ENCODE measurements at places on chromosomes 5 and 9.

- DNase-seq, result no peak
Observed at GRCh38 chr5:178436326-178436940, 153.8 kb downstream of the COL23A1 start.

- no peak for DNase-seq
Observed at GRCh38 chr9:120386390-120387131, 193.4 kb downstream of the CDK5RAP2 start.

- no peak for DNase-seq
Observed at GRCh38 chr5:116976767-116977166, 402.1 kb upstream of the SEMA6A start.

DNA sequence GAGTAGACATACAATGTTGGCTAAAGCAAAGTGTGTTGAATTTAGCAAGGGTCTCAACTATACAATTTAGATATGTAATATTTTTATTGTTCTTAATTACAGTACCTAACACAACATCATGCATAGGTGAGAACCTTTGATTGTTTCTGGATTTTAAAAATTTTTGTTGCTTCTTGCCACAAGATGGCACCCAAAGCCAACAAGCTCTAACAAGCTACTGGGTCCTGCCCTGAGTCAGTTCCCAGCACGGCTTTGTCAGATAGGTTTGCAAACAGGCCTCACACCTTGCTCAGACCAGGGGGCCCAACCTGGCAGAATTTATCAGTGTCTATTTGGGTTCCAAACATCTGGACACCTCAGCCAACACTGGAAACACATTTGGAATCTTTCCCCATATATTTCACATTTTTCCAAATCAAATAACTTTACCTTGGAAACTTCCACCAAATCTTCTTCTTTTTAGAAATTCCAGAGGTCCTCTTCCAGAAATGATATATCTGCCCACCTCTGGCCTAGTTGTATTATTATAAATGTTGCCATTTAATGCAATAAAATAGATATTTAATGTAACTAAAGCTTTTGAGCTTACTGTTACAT, 49.5 kb upstream of the EGFLAM start:
- no peak for DNase-seq

- no peak for DNase-seq
Observed at GRCh38 chr9:121283856-121284732, 16.1 kb downstream of the GSN start.

DNA sequence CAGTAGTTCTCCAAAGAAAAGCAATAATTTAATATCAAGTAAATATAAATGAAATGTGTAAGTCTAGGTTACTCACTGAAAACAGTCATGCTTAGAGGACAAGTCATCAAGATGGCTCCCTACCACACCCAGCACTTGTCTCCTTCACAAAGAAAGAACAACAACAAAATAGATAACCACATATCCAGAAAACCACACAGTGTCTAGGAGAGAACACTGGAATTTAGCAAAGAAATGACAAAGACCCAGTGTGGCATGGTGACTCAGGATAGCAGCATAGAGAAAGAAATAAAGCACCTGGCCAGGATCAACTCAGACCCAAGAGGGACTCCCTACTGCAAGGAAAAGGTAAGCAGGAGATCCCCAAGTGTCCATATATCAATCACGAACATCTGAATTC, 356.2 kb downstream of the TMEM161B start:
- no peak for DNase-seq

DNA sequence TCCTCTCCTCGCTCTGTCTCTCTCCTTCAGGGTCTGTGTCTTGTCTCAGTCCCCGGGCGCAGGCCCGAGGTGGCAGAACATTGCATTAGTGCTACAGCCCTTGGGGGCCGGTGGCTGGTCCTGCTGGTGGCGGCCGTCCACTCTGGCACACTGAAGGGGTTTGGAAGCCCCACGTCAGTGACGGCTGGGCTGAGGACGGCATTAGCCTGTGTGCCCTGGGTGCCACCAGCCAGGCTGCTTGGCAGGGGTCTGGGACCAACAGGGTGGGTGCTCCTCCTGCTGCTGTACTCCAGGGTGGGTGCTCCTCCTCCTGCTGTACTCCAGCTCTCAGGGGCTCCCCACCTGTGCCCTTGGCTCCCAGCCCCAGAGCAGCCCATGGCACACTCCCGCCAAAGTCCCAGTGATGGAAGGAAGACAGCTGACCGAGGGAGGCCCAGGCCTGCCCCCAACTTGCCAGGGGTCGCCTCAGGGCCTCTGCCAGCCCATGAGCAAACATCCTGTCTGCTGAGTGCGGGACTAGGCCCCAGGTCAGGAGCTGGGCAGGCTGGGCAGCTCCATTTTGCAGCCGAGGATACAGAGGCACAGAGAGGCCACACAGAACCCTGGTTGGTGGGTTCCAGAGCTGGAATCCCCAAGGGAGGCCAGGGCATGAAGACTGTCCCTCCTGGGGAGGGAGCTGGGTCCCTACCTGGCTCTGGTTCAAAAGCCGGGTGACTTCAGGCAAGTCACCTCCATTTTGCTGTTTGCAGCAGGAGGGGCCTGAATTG, 27.3 kb downstream of the SARDH start:
- no peak for DNase-seq

- DNase-seq, result no peak
Observed at GRCh38 chr9:114180696-114181606, 25.6 kb downstream of the COL27A1 start.

DNA sequence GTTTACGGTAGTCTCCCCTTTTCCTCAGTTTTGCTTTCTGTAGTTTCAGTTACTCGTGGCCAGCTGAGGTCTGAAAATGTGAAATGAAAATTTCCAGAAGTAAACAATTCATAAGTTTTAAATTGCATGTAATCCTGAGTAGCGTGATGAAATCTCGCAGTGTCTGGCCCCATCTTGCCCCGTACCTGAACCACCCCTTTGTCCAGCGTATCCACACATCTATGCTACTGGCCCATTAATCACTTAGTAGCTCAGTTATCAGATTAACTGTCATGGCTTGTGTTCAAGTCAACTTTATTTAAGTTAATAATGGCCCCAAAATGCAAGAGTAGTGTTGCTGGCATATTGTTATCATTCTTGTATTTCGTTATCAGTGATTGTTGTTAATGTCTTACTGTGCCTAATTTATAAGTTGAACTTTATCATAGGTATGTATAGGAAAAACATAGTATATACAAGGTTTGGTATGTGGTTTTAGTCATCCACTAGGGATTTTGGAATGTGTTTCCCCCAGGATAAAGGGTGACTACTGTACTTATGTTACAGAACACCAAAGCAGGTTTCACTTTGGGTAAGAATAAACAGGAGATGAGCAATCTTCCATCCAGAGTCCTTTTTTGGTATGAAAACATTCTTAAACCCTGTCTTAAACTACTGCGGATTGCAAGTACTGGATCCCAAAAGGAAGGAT, 118.4 kb upstream of the KCNN2 start:
- DNase-seq, result no peak

DNA sequence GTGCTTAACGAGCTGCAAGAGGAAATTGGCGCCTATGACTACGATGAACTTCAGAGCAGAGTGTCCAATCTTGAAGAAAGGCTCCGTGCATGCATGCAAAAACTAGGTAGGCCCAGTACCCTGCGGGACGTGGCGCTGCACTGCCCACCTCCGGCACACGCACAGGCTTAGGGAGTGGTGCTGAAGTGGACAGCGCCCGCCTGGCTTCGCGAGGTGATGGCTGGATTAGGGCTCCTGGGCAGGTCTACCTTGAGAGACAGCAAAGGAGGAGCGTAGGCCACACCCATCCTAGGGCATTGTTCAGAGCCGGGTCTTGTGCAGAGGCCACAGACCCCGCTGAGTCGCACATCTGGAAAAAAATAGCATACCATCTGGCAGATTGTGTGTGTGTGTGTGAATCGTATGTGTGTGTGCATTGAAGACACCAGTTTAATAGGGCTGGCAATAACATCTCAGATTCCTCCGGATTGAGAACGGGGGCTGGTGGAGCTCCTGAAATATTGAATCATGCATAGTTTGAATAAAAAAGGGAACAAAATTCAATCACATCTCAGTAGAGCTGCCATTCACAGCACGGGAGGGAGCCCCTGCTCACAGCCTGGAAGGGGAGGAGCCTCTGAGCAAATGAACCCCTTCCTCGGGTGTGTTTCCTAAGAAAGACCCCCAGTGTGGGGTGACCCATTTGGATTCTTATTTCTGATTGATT, 11.1 kb downstream of the OLFM1 start:
- no peak for DNase-seq

DNA sequence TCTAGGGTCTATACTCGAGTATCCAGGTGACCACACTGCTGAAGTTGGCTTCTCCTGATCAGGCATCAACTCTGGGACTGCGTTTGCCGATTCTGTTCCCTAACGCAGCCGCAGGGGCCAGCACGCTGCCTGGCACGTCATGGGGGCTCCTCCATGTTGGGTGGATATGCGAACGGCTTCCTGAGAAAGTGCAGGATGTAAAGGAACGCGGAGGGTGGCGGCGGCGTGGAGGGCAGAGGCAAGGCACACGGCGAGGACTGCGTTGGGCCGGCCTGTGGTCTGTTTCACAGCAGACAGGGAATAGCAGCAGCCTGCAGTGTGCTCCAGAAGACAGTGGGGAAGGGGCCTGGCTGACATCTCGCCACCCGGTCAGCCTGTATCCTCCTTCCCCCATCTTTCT, 3.8 kb downstream of the LCN10 start:
- no peak for DNase-seq

DNA sequence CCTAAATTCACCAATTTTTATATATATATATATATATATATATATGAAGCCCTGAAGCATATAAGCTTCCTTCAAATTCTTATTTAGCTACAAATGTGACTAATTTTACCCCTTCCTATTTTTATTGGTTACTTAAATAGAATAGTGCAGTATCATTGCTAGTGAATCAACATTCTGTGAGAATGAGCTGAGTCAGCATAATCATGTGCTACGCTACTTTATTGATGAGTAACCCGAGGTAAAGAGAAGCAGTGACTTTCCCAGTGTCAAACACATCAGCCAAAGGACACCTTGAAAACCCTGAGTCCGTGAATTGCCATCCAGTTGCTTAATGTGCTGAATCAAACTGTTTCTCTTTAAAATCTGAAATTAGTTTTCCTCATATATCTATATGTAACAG, 546.2 kb downstream of the DMRTA1 start:
- no peak for DNase-seq

DNA sequence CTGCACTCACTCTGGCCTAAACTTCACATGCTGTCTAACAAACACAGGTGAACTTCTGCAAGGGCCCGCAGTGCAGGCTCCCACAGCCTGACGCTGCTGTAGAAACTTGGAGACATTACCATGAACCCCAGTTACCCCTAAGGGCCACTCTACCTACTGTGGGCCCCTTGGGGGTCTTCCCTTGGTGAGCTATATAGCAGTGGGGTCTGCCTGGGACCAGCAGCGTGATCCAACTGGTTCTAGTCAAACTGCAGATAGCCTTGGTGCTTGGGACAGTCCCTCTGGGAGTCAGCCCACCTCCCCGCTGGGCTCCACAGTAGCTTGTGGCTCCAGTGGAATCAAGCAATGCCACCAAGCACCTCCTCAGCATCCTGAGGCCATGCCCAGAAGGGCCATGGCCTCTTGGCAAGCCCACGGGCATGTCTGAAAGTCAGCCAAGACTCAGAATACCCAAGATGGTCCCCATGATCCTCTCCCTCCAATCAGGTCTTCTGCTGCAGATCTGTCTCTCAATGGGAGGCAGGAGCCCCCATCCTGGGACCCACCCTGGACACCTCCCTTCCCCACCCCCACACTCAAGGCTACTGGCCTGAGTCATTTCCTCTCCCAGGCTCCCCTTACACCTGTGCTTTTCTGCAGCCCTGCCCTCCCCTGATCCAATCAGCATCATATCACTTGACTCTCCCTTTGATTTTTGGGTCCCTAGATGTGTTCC, 230.0 kb upstream of the IRX1 start:
- DNase-seq, result no peak

DNA sequence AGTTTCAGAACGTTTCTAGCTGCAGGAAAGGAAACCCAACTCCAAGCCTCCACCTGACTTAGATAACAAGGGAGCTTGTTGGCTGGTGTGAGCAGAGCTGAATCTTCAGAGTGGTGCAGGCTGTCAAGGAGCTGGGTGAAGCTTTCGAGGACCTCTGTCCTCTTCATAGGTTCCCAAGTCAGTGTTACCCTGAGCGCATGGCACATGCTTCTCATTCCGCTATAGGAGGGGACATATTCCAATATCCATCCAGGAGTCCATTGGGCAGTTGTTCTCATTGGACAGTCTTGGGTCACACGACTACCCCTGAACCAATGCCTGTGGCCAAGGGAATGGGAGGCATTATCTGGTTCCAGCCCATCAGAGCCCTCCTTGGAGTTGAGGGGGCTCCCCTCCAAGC, 50.3 kb downstream of the DUSP1 start:
- no peak for DNase-seq

- DNase-seq, result no peak
Observed at GRCh38 chr5:170681013-170681433, 102.5 kb upstream of the GABRP start.

GRCh38 chr5:142976861-142977260, 206.7 kb downstream of the ARHGAP26 start:
- DNase-seq, result no peak

- DNase-seq, result no peak
Observed at GRCh38 chr9:3059781-3060468, 216.0 kb upstream of the PUM3 start.

- DNase-seq, result no peak
Observed at GRCh38 chr5:113212244-113212920, 222.4 kb downstream of the TSSK1B start.

DNA sequence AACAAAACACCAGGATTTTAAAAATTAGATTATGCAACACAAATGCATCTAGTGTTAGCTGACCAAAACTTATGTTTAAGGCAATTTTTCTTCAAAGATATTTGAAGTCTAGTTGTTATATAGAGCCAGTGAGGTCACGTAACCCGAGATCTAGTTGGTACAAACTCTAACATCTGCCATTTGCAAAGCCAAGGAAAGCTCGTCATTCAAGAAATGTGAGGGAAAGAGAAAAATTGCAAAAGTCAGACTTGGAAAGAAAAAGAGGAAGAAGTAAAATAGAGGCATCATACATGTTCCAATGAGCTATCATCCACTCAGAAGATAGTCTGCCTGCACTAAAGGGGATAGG, 293.4 kb upstream of the PUM3 start:
- DNase-seq, result no peak

DNA sequence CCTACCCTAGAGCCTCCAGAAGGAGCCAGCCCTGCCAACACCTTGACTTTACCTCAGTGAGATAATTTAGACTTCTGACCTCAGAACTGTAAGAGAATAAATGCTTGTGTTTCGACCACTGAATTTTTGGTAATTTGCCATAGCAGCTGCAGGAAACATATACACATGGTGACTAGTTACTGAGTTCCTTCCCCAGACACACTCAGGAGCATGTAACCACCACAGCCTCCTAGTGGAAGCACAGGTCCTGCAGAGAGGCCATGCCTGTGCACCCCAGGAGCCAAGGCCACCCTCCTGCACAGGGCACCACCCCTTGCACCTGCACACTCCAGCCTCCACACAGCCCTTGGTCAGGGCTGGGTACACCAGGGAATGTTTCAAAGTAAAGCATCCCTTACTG, 7.6 kb upstream of the CAMSAP1 start:
- DNase-seq, result no peak

Data from cerebellar nuclear complex (tissue), 1 donor.